Cerebellar nuclear complex (tissue), 1 donor: ENCODE measurements at places on chromosomes 16 and 17.

GRCh38 chr16:55657616-55658015 is 1.8 kb downstream of the SLC6A2 start:
- no peak for DNase-seq

DNA sequence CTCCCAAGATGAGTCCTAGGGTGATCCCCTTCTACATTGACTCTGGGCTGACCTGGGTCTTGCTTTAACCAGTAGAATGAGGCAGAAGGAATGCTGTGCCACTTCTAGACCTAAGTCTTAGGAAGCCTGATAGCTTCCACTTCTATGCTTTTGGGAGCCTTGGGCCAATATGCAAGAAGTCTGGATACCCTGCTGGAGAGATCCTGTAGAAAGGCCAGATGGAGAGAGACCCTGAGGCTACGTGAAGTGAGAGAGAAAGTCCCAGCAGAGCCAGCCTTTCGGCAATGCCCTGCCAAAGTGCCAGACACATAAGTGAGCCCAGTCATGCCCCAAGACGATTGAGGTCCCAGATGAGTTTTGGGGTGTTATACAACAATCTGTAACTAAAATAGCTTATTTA is 1.7 kb downstream of the KRT222 start:
- no peak for DNase-seq

- DNase-seq, result no peak
Observed at GRCh38 chr17:39138431-39139160, 12.8 kb downstream of the PLXDC1 start.

GRCh38 chr16:10817963-10818941 is at the start of gene TVP23A:
Gene TVP23A (minus strand): TSS chr16:10818794. CDS start chr16:10818493, 301 bp downstream.
- no peak for DNase-seq

DNA sequence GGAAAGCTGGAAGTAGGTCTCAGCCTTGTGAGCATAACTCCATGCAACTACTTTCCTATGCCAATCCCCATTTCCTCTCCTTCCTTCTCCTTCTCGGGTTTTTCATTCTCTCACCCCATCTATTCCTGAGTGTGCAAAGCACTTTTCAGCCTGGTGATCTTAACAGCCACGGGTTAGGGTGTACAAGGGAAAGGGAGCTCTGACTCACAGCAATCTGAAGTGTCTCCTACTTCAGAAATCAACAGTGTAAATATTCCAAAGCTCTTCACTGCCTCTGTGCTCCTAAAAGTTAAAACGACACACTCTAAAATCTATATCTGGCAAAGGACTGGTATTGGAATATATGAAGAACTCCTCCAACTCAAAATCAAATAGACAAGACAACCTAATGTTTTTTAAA is 268.0 kb upstream of the IRX3 start:
- no peak for DNase-seq
